ENCODE measurements at places on chromosomes 2 and 18.

- DNase-seq: no peak
Observed at GRCh38 chr18:62323483-62324180, 1.5 kb upstream of the TNFRSF11A start.

GRCh38 chr18:23967321-23968089 is 47.0 kb upstream of the TTC39C start:
- no peak for DNase-seq

DNA sequence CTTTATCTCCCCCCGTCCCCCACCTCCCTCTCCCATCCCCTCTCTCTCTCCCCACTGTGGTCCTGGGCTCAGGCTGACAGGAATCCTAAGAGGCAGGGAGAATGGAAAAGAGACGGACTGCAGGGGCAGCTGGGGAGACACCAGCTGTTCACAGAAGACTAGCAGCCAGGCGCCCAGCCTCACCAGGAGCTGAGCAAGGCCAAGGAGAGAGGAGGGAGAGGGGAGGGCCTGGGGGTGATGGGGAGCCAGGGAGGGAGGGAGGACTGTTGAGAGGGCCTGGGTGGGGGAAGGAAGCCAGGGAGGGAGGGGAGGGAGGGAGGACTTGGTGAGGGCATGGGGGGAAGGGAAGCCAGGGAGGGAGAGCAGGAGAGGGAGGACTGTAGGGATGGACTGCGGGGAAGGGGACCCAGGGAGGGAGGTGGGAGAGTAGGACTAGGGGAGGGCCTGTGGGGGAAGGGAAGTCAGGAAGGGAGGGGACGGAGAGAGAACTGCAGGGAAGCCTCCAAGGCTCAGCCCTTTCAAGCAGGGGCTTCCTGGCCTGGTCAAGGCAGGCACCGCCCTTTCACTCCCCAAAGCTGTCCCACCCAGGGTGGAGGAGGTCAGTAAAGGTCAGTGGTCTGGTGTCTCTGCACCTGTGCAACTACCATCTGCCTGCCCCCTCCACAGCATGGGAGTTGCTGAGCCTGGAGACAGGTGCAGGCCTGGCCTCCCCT is 517.7 kb upstream of the MYT1L start:
- DNase-seq: no peak

- peak; percentile 83 for DNase-seq
Observed at GRCh38 chr2:188659656-188660406, 314.3 kb upstream of the COL3A1 start.

- no peak for DNase-seq
Observed at GRCh38 chr18:25795213-25795612, 295.2 kb downstream of the SS18 start.

GRCh38 chr2:119820275-119820674 is 60.6 kb downstream of the PTPN4 start:
- DNase-seq: peak; percentile 73

GRCh38 chr18:54338230-54338629 is 19.4 kb downstream of the STARD6 start:
- no peak for DNase-seq

GRCh38 chr2:5692561-5693286 is 540 bp downstream of the SOX11 start:
- DNase-seq: no peak

DNA sequence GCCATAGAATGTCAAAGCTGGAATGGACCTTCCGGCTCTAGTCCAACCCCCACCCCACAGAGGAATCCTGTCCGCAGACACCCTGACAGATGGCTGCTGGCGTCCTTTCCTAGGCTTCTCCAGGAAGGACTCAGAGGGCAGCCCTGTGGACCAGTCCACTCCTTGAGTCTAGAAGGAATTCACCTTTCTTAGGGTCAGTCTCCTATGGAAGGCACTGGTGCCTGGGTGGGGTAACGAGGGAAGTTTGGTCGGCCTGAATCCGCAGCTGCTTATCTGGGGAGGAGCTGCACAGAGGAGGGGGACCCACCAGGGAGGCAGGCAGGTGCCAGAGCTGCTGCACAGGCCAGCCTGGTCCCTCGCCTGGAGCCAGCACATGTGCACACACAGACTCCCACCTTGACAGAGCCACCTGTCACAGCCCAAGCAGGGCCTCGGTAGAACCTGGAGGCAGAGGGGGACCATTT is 2.5 kb downstream of the DNMT3A start:
- no peak for DNase-seq

DNA sequence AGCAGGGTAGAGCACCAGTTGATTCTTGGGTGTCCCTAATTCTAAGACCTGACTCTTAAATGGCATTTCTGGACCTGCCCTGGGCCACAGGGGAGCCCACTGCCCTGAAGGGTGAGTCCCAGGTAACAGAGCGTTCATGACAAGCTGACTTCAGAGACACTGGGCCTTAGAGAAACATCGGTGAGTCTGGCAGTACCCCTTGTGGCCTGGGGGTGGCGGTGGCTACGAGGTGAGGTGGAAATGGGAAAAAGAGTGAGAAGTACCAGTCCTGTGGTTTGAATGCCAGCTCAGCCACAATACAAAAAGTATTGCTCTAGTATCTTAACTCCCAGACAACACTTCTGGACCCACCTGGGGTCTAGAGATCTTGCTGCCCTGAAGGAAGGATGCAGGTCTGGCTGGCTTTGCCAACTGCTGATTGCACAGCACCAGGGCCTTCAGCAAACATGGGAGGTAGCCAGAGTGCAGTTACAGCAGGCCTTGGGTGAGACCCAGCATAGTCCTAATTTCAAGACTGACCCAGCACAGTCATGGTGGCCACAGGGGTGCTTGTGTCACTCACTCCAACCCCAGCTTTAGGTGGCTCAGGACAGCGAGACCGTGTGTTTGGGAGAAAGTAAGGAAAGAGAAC is 44.5 kb downstream of the USP34 start:
- DNase-seq: peak; percentile 33

GRCh38 chr2:96108541-96109360 is 7.6 kb downstream of the ADRA2B start:
- DNase-seq: no peak

GRCh38 chr2:221060376-221060775 is 511.7 kb downstream of the EPHA4 start:
- peak; percentile 56 for DNase-seq

- no peak for DNase-seq
Observed at GRCh38 chr2:60320724-60321123, 232.7 kb downstream of the BCL11A start.

DNA sequence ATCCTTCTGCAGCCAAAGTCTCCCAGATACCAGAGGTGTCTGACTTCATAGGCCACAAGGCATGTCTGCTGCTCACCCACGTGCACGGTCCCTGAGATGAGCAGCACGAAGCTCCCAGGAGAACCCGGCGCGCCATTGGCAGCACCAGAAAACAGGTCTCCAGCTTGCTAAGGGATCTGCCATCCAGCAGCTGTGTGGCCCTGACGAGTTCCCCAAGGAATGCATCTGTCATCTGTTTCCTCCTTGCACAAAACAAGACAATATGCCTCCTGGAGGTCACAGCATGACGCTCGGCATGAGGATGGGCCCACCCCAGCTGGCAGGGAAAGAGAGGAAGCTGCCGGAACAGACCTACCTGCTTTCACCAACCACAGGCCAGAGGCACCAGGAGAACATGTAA is 29.2 kb downstream of the HS6ST1 start:
- DNase-seq: no peak

DNA sequence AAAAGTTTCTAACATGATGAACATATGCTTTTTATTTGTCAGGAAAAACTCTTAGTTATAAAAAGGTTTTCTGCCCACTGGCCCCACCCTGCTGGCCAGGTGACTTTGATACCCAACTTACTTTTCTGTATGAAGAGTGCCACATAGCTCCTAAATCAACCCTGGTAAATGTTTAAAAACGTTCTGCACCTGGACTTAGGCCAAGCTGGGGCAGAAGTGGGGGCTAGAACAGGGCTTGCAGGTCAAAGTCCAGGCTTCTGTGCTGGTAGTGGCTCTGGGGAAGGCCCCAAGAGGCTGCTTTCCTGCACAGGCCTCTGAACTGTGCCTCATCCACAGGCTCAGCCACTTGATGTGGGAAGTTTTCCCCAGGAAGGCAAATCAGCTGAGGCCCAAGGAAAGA is 171.7 kb downstream of the ANKRD30B start:
- no peak for DNase-seq

GRCh38 chr2:3313781-3314375 is 63.7 kb downstream of the EIPR1 start:
- DNase-seq: no peak

GRCh38 chr2:128639693-128640092 is 321.0 kb upstream of the HS6ST1 start:
- DNase-seq: no peak

DNA sequence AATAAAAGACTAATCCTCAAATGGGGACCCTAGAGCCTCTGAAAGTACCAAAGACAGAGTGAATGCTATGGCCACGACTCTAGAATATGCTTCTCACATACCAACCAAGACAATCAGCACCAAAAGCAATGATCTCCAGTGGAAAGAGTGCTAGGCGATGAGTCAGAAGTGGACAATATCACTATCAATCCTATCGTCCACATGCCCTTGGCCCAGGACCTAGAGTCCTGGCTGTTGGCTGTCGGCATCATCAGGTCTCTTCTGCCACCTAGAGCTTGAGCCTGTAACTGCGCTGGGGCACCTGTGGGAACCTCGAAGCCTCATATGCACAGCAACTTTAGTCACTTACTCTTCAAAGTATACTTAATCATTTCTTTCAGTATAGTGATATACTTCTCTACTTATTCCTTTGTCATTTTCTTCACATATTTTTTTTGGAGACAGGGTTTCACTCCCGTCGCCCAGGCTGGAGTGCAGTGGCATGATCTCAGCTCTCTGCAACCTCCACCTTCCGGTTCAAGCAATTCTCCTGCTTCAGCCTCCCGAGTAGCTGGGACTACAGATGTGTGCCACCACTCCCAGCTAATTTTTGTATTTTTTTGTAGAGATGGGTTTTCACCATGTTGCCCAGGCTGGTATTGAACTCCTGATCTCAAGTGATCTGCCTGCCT is 29.7 kb downstream of the NOL10 start:
- DNase-seq: peak; percentile 83

DNA sequence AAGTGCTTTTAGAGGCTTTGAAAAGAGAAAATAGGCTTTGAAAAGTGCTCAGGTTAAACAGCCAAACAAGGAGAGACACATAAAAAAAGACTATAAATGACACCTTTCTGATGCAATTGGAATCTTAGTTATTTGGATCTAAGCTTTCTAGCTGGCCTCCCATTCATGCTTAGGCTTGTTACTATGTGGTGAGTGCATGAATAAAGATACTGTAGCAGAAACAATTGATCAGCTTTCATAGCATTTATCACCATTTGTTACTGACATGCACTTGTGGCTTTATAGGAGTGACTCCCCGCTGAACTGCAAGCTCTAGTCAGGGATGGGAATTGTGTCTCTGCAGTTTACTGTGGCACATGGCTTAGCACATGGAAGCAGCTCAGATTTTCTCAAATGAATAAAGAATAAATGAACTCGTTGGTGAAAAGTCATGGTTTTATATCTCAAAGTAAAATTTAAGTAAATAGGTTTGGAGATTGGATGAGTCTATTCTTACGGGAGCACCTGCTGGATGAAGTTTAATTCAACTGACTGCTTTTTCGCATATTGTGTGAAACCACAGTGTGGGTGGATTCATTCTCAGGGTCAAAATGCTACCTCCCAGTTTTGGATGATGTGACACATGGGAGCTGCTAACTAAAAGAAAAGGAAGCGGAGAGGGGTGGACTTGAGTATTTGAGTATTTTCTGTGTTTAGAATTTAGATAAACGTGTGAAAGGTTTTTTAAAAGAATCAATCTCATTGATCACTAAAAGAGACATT is 91.1 kb upstream of the NOL4 start:
- DNase-seq: no peak
